ENCODE measurements at places on chromosomes 1 and 21.

DNA sequence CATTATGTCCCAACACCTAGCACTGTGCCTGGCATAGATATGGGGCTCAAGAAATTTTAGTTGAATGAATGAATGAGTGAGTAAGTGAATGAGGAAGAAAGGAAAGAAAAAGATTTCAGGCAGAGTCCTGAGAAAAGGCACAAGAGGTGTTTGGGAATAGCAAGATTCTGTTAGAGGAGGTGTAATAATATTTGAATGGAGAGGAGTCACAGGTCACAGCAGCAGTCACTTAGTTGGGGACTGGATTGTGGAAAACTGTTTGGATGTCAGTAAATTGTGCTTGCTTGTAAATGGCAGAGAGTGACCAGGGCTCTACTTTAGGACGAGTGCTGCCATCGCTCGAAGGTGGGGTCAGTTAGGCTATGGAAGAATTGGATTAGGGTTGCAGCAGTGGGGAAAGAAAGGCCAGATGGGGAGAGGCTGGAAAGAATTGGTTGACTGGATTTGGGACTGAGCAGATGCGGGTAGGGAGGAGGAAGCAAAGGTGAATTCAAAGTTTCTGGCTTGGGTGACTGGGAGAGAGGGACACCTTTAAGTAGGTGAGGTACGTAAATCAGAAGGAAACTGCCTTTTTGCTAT, 9.3 kb downstream of the CDC14A start:
- DNase-seq: no peak

DNA sequence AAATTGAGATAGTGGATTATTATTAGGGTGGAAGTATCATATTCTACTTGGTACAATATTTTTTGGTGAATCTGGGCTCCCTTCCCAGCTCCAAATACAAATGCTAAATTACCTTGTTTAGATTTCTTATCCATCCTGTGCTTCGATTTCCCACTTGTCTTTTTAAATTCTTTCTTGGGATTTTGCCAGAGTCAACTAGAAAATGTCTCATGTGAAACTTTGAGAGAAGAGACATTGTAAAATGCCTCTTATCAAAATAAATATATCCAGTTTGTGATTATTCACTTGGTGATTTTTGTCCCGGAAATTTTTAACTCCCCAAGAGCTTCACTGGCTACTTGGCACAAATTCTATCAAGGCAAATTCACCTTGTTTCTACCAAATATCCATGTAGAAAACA, 202.0 kb downstream of the FMN2 start:
- no peak for DNase-seq

- no peak for DNase-seq
Measured at GRCh38 chr21:39057121-39057520, 126.1 kb downstream of the PSMG1 start.

- DNase-seq: no peak
Measured at GRCh38 chr1:212301580-212301979, 16.4 kb downstream of the PPP2R5A start.

GRCh38 chr1:90359994-90360393, 357.1 kb downstream of the BARHL2 start:
- DNase-seq: no peak

- DNase-seq: no peak
Measured at GRCh38 chr21:31668651-31669491, 9.4 kb downstream of the SOD1 start.

DNA sequence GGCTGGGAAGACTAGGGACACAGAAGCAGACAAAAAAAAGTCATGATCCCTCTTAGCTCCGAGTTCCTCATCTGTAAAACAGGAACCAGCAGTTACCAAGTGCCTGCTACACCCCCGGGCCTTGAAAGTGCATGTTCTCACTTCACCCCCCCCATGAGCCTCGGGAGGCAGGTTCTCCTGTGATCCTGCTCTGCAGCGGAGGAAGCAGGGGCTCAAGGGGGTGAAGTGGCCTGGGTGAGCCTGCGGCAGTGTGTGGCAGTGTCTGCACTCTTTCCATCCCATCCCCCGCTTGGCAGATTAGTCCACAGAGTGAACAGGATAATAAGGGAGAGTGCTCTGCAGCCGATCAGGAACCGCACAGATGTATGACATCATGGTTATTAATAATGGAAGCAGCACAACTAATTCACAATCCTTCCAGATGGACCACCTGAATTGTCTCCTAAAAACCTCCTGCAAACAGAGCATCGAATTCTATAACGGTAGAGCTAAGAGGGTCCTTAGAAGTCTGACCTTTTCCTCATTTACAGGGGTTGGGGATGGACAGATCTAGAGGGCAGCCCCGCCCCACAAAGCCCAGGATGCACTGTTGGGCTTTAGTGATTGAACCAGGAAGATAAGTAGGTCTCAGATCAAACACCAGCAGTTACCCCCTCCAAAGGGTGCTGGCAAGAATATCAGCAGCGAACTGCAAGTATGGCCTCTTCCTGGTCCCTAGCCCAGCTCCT, 174.1 kb upstream of the EDN2 start:
- no peak for DNase-seq

GRCh38 chr1:59697150-59697800, 117.5 kb upstream of the HOOK1 start:
- no peak for DNase-seq

GRCh38 chr21:45511661-45512431, 30.4 kb downstream of the SLC19A1 start:
- DNase-seq: no peak

DNA sequence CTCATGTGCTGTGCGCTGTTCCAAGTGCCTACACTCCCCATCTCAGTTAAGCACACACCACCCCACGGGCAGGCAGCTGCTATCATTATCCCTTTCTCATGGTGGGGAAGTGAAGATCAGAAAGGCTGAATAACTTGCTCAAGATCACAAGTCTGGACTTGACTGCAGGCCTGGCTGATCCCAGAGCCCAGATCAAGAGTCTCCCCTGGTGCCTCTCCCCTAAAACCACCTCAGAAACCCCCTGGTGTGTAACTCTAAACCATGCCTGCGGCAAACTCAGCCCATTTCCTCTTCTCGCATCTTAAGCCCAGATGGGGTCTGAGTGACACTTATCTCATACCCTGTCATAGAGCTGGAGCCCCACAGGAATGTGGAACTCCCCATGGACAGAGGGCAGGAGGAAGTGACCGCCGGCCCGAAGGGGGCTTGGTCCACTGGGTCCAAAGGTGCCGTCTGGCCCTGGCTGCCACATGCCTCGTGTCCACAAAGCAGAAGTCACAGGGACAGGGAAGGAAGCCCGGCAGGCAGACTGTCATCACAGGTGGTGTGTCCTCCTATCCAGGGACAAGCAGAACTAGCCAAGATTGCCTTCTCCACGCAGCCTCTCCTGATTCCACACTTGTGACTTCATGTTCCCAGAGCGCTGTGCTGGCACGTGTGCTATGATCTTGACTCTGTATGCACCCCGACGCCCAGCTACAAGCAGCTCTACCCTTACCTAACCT, 92.1 kb downstream of the SYF2 start:
- DNase-seq: no peak

DNA sequence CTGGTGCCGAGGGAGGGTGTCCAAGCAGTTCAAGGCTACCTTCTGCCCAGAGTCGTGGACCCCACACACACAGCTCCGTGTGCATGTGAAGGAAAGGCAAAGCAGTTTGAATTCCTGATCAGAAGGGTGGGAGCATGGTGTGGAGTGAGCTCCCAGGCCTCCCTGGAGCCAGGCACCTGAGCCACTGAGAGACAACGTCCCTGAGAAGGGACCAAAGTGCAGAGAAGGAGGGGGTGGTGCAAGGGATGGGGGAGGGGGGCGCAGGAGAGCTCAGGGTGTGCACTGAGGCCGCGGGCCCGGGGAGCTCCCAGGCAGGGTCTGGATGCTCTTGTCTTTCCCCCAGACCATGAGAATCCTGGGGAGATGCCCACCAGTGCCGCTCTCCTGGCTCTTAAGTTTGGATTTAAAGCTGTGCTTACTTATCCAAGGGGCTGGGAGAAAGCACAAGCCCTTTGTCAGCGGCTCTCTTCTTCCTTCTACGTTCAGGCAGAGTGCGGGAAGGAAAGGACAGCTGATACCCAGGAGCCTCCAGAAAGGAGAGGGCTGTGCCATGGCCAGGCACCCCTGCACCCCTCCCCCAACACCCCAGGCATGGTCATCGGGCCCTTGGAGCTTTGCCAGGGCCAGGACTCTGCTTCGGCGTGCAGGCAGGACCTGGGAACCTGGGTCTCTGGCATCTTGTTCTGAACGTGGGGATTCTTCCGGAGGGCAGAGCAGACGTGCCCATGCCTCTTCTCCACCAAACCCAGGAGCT, 24.1 kb downstream of the ACTA1 start:
- DNase-seq: no peak

DNA sequence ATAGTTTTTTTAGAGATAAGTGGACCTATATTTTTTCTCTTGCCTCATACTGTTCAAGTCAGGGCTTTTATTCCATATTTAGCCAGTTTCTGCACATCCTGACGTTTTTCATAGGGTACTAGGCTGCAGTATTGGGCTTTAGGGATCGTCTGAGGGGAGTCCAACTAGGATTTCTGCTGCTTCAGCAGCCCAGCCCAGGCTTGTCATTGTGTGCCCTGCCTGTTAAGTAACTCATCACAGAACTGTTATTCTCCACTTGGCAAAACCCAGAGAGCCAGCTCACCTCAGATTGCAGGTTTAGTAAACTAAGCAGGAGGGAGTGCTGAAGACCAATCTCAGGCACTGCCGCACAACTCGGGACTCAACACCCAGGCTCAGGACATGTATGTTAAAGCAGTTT, 2.8 kb downstream of the GALNT2 start:
- no peak for DNase-seq

DNA sequence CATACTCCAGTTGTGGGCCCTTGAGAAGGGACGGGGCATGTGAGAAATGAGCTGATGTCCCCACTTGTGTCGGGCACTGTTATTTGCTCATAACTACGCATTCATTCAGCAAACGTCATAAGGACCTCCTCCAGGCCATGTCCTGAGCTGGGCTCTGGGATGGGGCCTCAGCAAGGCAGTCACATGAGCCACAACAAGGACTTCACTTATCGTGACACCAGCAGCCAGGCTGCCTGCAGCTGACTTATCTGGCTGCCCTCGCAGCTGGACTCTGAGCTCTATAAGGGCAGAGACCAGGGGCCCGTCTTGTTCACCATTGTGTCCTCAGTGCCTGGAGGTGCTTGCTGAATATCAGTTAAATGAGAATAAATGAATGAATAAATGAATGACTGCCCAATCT, 37.5 kb upstream of the GRIK3 start:
- DNase-seq: no peak

DNA sequence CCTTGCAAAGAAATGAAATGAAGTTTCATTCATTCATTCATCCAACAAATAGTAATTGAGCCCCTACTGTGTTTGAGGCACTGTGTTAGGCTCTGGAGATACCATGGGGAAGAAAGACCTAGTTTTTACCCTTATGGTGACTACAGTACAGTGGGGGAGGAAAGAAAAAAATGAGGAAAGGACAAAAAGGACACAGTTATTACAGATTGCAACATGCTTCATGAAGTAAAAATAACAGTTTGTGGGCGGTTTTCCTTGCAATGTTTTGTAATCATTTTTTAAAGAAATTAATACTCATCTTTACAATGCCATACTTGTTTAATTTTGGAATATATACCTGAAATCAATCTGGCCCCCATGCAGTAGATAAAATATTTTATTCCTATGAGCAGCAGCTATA, 120.3 kb downstream of the TM2D1 start:
- DNase-seq: no peak

- DNase-seq: no peak
Measured at GRCh38 chr1:76562292-76562691, 305.0 kb upstream of the ST6GALNAC5 start.

GRCh38 chr1:99644279-99645004, 1.5 kb upstream of the PALMD start:
- no peak for DNase-seq

DNA sequence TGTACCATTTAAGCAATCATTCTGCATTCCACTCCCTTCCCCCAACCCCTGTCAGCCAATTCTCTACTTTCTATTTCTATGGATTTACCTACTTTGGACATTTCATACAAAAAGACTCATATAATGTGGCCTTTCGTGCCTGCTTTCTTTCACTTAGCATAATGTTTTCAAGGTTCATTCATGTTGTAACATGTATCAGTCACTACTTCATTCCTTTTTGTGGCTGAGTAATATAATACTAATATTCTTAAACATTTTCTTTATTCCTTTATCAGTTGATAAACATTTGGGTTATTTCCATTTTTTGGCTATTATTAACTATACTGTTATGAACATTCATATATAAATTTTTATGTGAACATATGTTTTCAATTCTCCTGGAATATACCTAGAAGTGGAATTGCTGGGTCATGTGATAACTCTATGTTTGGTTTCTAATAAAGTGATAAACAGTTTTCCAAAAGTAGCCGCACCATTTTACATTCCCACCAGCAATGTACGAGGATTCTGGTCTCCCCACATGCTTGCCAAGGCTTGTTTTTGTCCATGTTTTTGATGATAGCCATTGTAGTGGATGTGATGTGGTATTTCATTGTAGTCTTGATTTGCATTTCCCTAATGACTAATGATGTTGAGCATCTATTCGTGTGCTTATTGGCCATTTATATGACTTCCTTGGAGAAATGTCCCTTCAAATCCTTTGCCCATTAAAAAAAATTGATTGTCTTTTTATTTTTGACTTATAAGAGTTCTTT, 61.9 kb upstream of the GNG12 start:
- DNase-seq: no peak

- DNase-seq: no peak
Measured at GRCh38 chr1:36419569-36419968, 21.9 kb upstream of the LSM10 start.

DNA sequence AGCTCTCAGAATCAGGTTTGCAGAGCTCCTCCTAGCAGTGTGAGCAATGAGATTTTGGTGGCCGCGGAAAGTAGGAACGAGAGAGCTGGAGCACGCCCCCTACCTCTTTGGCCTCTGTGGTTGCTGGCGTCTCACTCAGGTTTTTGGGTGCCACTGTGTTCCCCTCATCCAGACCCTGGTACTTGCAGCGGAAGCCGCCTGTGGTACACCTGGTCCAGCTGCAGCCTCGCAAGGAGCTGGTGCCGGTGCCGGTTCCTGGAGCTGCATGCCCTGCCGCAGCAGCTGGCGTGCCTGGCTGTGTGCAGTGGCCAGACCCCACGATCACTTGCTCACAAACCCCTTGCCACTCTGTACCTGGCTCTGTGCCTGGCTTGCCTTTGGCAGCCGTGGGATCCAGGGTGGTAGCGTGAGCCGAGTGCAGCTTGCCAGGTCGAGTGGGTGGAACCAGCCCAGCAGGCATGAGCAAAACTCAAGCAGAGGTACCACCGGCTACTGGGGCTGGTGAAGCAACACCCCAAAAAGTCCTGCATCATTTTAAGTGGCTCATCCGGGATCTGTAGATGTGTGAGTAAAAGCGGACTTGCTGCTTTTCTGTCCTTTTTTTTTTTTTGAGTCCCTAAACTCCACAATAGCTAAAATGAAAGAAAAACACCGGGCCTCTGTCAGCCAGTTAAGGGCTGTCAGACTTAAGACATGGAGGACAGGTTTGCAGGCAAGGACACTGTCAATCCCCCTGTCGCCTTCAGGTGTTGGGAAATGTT, 844.9 kb downstream of the KCNT2 start:
- DNase-seq: no peak

- no peak for DNase-seq
Measured at GRCh38 chr1:62428351-62428750, 8.5 kb upstream of the USP1 start.

GRCh38 chr1:174726167-174726879, 273.4 kb upstream of the CACYBP start:
- no peak for DNase-seq
